ENCODE measurements at places on chromosomes 16 and 17. TPM values are rescaled to one million over a fixed set of nuclear protein-coding genes. Genes with fewer than 3 reads are reported as not detected.

The KATNB1 gene
- total RNA-seq, result 13.5 TPM

The ABCA8 gene
- 0.40 TPM for total RNA-seq

The CES2 gene
- 33.5 TPM for total RNA-seq

The ITGB3 gene
- 5.1 TPM for total RNA-seq

The CFAP97D1 gene
- total RNA-seq, result not detected

The ZNF423 gene
- total RNA-seq, result 0.07 TPM

The CCNF gene
- 24.0 TPM for total RNA-seq

The NPIPB2 gene
- total RNA-seq, result 2.4 TPM

The DNASE1L2 gene
- total RNA-seq, result 0.75 TPM

The CCL14 gene
- total RNA-seq, result not detected

The TOB1 gene
- 94.2 TPM for total RNA-seq

The PLD6 gene
- total RNA-seq, result 7.3 TPM

Data from A549 treated with ZK216348 at 1 μM for 4 hours (cell line).